Stimulated activated CD8-positive, alpha-beta memory T cell treated with anti-CD3 and anti-CD28 coated beads, Interleukin-7, amount 100 ng/mL, for 24 hours (primary cell): ENCODE measurements at places on chromosomes 1 and 21.

DNA sequence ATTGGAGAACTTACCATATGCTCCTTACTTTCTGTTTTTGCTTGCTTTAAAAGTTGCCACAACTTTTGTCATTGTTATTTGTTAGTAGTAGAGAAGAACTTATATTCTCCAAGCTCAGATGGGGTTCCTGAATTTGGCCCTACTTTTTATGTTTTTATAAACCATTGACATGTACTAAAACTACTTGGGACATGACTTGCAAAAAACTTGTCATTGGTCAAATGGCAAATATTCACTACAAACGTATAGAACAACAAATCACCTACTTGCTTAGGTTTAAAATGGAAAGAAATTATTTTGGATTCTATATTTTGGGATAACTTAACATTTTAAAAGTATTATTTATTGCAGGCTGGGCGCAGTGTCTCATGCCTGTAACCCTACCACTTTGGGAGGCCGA is 32.7 kb downstream of the PIGP start:
- DNase-seq: no peak

- DNase-seq: no peak
Measured at GRCh38 chr1:53754484-53755312, 15.7 kb upstream of the GLIS1 start.

DNA sequence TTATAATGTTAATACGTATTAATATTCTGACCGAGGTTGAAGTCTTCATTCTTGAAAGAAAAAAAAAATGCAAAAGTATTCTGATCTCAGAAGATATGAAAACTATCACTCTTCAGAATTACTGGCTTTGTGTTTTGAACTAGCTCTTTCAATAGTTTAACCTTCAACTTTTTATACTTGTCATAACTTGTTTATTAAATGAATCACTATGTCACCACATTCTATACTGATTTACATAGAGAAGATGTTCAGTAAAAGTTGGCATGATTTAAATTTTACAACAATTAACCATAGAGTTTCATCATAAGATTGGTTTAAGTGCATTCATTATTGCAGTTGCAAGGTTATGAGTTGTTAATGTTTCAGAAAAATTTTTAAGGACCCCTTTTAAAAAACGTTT is 57.3 kb downstream of the HS2ST1 start:
- DNase-seq: no peak

DNA sequence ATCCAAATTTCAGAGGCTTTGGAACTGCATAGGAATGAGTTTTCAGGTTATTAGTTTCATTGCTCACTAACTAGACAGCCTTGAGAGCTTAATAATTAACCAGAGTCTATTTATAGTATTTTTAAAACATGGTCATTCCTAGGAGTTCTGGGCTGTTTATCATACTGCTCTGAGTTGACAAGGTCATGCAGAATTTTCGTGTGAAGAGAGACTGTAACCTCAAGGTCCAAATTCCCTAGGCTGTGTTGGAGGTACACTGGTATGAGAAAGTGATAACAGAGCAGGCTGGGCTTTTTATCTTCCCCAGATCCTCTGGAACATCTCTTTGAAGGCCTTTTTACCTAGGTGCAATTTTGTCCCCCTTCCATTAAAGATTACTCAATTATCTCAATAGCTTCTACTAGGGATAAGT is 736.3 kb downstream of the LTN1 start:
- no peak for DNase-seq

DNA sequence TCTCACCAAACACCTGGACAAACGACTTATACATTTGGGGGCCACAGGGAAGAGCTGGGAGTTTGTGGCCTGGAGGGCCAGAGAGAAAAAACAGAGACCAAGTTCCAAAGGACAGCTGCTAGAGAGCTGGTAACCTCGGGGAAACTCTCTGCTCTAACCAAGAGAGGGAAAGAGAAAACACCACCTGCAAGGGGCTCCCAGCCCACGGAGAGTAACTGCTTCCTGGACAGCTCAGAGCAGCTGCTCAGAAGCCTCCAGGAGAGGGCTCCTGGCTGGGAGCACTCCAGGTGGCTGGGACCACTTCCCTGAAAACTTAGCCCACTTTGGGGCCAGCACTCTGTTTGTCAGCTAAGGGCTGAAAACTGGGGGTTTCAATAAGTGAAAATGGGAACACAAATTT is 154.8 kb upstream of the GRIK3 start:
- DNase-seq: no peak

DNA sequence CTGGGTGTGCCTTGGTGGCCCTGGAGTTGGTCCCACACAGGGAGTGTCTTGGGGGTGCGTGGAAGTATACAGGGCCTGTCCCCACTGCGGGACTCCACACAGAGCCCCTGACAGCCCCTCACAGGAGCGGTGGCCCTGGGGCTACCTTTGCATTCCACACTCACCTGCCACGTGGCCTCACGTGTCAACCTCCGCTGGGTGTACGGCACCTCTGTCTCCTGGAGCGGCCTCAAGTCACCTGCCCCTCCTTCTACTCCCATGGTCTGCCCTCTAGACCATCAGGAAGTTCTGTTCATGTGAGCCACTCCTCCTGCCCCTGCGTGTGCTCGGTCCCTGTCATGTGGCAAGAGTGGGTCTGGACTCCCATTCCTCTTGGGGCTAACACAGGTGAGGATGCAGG is 58.6 kb downstream of the FAAP20 start:
- no peak for DNase-seq

GRCh38 chr1:201614262-201615015 is 75.5 kb downstream of the NAV1 start:
- DNase-seq: no peak

DNA sequence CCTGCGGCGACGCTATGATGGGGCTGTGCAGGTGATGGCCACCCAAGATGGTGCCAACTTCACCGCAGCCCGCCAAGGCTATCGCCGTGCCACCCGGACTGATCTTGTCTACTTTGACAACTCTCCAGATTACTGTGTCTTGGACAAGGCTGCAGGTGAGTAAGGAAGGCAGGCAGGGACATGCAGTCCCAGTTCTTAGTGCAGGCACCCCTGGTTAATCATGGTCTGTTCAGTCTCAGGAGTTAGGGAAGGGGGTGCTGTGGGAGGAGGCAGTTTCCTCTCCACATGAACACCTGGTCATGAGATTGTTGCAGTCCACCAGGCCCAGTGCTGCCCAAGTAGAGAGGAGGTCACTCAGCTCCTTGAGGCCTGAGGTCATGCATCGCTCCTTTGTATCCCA is 8.5 kb downstream of the WNT2B start:
- no peak for DNase-seq

DNA sequence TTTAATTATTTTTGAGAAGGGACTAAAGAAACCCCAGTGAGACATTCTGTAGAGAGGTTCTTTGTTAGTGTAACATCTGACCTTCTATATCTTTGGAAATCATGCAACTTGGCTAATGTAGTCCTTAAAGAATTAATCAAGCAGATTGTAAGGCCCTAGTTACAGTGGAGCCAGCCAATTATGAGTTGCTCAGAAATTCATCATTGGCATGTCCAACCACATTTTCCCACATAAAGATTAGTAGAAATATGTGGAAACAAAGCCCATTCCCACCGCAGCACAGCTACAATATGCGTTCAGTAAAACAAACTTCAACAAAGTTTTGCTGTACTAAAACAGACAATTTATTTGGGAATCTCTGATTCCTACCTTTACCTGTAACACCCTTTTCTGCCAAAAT is 27.8 kb downstream of the WNT2B start:
- DNase-seq: no peak

GRCh38 chr1:94986783-94987182 is 59.9 kb upstream of the CNN3 start:
- no peak for DNase-seq

- DNase-seq: no peak
Measured at GRCh38 chr1:29269382-29269781, 33.1 kb downstream of the PTPRU start.

DNA sequence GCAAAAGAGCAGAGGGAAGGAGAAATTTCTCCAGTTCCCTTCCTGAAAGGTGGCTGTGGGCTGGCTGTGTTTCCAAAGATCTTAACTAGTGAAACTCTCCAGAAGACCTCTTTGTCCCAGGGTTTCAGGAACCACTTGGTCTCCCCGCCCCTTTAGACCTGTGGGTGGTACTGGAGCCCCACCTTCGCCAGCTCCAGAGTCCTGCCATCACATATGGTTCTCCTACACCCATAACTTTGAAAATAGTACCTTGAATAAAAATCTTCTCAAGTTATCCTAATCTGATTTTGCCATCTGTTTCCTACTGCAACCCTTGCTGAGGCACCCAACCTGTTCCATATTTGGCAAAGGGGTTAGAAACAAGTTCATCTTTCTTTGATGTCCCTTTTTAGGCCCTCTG is 303.9 kb downstream of the SEC16B start:
- DNase-seq: no peak

GRCh38 chr1:50023292-50024159 is at the start of gene AGBL4:
AGBL4 (minus strand) TSS chr1:50023954.
- DNase-seq: no peak

DNA sequence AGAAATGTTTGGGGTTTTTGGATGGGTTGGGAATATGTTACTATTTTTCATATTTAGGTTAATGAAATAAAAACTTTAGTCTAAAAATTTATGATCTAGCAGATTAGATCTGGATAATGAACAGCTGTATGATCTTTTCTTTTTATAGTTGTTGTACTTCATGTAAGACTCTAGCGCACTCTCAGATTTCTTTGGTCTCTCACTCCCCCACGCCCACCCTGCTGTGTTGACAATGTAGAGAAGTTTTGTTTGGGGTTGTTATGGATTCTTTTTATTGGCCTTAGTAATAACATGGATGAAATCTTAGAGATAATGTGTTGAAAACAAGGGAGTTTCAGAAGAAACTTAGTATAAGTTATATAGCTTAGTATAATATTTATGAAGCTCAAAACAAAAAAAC is 5.5 kb downstream of the KLF18 start:
- DNase-seq: no peak

GRCh38 chr21:28899744-28900143 is 92.9 kb downstream of the LTN1 start:
- DNase-seq: no peak

GRCh38 chr1:93805027-93805610 is 73.9 kb downstream of the DNTTIP2 start:
- no peak for DNase-seq

- peak; percentile 74 for DNase-seq
Measured at GRCh38 chr1:33295450-33296081, 25.3 kb downstream of the A3GALT2 start.

DNA sequence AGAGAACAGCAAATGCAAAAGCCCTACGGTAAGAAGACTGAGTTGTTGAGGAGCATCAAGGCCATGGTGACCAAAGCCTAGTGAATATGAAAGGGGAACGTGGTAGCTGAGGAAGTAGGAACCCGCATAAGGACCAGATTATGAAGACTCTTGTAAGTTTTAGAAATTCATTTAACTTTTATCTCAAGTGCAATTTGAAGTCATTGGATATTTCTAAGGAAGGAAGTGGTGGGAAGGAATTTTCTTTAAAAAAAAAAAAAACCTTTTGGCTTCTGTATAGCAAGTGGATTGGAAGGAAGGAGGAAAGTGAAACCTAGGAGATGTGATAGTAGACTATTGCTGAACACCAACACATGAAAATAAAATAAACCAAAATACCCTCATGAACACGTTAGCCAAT is 119.0 kb downstream of the TNFSF18 start:
- DNase-seq: no peak

- no peak for DNase-seq
Measured at GRCh38 chr1:222728746-222729145, 8.3 kb upstream of the FAM177B start.

DNA sequence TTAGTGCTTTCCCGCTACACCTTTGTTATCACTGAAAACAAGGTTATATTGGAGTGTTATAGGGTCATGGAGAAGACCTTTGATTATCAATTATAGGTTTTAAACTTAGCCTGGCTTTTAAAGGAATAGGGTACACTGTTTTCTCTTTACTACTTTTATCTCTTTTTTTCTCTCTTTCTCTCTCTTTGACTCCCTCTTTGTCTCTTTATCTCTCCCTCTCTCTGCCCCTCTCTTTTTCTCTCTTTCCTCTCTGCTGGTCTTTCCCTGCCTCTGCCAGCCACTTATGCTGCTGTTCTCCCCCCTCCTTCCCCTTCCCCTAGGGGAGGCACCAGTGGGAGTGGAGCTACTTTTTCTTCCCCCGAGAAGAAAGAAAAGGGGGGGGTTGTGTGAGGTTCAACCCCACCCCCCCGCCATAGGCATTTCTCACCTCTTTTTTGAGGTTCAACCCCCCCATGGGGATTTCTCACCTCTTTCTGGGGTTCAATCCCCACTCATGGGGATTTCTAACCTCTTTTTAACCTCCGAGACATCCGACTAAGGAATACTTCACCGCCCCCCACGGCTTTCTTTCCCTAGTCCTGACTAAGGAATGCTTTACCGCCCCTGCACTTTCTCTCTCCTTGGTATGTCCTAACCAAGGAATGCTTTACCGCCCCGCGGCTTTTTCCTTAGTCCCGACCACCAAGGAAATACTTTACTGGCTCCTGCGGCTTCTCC is 17.2 kb upstream of the ZBTB8B start:
- no peak for DNase-seq

DNA sequence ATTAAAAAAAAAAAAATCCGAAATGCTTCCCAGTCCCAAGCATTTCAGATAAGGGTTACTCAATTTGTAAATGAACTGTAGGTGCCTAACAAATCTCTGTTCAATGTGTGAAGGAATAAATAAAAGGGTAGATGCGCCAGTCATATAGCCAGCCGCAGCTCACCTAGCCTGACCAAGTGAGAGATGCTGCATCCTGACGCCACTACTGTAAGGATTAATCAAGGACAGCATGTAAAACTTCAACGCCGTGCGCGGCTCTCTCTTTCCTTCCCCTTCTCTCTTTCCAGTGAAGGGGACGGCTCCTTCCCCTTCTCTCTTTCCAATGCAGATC is 441 bp downstream of the PPT1 start:
- DNase-seq: no peak

- DNase-seq: no peak
Measured at GRCh38 chr1:45753248-45754037, 3.0 kb upstream of the IPP start.

GRCh38 chr1:203338335-203339036 is 12.4 kb downstream of the FMOD start:
- no peak for DNase-seq

DNA sequence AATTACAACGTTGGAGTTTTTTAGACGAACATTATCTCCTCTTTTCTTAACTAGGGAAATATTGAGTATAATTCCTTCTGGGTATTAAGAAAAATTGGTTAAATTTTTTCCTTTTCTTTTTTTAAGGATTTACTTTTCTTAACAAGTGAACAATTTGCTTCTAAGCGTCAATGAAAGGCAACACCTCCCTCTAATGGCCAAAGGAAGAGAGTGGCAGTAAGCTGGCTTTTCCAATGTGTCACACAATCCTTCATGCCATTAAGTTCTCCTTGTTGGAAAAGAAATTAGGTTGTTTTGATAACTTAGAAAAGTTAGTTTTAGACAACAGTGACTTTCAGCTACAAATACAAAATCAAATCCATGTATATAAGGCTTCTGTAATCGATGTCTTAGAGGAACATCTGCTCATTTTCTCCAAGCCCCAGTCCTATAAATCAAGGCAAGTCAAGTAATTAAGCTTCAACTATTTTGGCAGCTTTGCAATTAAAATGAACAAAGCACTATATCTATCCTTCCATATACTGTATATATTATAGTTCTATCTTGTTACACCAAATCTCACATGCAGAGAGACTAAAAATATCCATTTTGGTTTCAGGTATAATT is 62.8 kb downstream of the EDEM3 start:
- DNase-seq: no peak
